ENCODE measurements at places on chromosomes 3 and 15.

DNA sequence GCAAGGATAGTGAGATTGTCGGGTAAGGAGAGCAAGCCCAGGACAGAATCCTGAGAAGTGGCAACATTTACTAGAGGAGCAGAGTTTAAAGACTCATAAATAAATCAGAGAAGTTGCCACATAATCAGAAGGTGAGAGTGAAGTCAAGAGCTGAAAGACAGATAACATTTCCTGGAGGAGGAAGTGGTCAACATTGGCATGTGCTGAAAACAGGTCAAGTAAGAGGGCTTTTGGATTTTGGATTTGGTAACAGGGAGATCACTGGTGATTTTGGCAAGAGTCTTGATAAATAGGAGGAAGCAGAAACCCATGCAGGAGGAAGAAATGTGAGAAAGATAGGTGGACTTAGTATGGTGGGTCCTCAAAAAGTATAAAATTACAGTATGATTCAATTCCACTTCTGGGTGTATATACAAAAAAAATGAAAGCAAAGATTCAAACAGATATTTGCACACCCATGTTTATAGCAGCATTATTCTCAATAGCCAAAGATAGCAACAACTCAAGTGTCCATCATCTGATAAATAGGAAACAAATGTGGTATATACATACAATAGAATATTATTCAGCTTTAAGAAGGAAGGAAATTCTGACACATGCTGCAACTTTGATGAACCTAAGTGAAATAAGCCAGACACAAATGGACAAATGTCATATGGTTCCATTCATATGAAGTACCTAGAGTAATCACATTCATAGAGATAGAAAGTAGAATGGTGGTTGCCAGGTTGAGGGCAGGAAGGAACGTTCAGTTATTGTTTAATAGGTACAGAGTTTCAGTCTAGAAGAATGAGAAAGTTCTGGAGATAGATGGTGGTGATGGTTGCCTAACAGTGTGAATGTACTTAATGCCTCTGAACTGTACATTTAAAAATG is 27.3 kb upstream of the MBNL1 start:
- DNase-seq: no peak

GRCh38 chr3:189632242-189632641 is 1.1 kb downstream of the TP63 start:
- no peak for DNase-seq

DNA sequence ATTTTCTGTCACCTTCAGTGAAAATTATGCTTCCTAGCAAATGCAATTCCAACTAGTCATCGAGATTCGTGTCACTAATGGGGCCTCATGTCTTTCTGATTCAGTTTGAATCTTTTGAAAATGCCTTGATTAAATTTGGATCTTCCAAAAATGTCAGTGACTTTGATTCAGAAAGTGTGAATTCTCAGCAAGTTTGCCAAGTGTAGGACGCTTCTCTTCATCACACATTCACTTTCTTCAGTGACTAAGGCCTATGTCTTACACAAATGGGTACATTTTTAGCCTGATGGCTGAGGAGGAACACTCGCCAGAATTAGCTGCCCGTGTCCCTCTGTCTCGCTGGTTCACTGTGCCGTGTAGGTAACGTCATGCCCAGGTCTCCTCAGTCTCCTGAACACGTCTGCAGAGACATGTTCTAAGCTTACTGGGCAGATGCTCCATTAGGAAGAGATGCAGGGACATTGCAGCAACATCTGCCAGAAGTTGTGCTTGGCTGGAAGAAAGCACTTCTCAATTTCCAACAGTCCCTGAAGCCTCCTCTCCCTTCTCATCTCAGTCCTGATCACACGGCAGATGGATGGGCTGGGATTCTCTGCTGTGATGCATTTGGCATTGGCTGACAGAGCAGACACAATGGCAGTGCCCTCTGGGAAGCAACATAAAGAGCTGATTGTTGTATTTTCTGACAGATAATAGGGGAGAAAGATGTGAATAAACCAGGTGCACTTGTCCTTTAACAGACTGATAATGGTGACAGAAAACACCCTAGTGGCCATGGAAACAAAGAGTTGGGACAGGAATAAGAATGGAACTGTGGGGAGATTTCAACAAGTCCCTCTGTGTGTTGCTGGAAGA is 29.1 kb upstream of the LYZL4 start:
- DNase-seq: no peak

- DNase-seq: no peak
Measured at GRCh38 chr3:147903026-147903425, 493.9 kb downstream of the ZIC1 start.

GRCh38 chr3:32990116-32990515 is 38.7 kb downstream of the CCR4 start:
- DNase-seq: no peak

DNA sequence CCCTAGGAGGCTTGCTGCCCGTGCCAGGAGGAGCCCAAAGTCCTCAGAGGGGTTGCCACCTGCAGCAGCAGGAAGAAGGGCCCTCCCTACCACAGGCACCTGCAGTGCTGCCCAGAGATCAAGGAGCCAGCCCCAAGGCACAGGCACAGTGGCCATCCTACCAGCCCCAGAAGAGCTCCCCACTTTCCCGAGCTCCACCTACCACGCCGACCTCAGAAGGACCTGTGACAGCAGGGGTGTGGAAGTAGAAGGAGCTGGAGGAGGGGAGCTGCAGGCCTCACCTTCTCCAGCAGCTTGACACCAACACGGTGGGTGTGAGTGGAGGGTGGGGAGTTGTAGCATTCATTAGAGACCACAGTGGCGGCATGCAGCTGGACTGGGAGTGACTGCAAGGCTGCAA is 485.8 kb downstream of the GABRG3 start:
- DNase-seq: no peak

DNA sequence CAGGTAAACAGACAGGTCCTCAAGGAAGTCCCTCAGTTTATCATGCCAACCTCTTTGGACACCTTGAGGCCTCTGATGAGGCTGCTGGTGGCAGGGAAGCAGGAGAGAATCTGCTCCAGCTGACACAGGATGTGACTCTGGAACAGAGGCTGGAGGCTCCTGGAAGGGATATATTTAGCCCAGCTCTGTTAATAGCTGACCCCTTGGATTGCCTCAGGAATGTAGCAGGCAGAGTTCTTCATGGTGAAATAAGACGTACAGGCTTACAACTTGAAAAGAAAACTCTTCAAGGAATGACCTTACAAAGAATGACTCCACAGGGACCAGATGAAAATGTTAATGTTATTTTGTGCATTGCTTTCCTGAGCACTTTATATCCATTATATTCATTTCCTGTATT is 90.5 kb downstream of the AQP9 start:
- DNase-seq: no peak

DNA sequence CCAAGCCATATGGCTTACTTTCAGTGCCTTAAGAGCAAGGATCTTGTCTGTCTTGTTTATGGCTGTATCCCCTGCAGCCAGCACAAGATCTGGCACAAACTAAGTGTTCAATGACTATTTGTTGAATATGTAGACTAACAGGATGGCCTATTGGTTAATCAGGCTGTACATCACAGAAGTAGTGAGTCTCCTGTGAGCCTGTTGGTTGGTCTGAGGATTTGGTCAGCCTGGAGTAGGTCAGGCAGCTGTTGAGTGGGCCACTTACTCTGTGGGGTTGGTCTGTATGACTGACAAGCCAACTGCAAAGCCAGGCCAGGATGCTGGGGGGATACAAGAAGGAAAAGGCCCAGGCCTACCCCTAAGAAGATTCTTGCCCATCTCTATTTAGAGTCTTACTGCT is 33.4 kb upstream of the CILP start:
- DNase-seq: no peak

Measured in NCI-H1436 treated with DMSO at 0.1 percent for 48 hours (cell line).